ENCODE measurements at places on chromosomes 6 and 20.

DNA sequence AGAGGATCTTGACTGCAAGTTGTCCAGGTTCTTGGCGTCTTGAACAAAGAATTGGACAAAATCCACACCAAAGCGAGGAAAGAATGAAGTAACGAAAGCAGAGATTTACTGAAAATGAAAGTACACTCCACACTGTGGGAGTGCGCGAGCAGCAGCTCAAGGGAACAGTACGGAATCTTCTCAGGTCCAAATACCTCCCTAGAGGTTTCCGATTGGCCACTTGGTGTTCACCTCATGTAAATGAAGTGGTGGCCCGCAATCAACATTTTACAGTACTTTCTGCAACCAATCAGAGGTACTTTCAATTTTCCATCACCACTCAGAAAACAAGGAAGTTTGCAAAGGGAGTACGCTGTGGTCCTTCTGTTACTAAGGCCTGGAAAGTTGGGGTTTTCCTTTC lies 122.4 kb downstream of the PTPRK start:
- DNase-seq = no peak

DNA sequence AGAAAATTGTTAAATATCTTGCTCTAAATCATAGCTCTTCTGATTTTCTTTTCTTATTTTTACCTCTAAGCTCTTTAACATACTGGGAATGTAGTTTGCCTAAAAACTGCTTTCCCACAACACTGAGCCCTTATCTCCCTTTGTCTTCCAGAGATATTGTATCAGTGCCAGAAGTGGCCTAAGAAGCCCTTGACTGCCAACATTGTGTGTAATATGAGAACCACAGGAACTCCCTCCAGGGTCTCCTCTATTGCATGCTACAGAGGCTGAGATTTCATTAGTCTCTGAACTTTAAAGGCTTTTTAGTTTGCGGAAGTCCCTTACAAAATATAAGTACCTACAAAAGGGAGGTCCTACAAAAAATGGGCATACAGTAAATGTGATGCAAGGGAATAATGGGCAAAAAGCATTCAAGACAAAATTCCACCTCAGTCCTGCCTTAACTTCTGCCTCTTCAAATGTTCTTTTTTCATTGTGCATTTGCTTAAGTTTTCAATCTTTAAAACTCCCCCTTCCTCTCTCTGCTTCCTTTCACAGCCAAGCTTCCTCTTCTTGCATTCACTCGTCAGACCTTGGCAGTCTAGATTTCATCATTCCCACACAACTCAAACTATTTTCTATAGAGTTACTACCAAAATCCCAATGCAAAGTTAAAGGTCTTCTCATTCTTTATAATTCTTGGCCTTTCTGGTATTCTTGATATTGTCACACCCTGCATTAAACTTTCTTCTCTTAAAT lies 76.5 kb downstream of the ADGRG6 start:
- no peak for DNase-seq

DNA sequence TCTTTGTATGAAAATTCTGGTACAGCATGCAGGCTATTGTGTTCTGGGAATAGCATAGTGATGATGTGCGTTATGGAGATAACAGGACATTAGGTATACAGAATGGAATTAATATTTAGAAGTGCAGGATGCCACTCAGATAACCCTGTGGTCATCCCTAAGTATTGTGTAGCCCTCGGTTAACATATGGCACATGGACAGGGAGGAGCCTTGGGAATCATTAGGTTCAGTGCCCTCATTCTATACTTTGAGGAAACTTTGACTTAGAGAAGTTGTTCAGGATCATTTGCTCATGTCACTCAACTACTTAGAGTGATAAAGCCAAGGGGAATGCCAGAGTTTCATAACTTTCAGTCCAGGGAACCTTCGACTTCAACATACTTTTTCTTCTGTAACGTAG lies 185.9 kb downstream of the UST start:
- no peak for DNase-seq

DNA sequence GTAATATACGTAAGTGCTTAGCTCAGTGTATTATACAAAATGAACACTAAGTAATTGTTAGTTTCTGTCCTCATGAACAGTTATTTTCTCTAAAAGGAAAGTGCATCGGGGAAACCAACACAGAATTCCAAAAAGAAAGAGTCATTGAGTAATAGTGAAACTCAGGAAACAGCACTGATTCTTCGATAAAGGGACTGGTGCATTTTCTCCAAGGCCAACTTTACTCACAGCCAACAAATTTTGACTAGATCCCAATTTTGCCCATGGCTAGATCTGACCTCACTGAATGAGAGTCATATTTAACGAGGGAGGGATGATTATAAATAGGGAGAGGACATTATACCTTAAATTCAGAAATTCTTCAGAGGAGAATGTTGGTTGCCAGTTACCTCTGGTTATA lies 390.9 kb upstream of the NRSN1 start:
- no peak for DNase-seq

GRCh38 chr6:141598487-141598886 lies 534.2 kb upstream of the GJE1 start:
- no peak for DNase-seq

DNA sequence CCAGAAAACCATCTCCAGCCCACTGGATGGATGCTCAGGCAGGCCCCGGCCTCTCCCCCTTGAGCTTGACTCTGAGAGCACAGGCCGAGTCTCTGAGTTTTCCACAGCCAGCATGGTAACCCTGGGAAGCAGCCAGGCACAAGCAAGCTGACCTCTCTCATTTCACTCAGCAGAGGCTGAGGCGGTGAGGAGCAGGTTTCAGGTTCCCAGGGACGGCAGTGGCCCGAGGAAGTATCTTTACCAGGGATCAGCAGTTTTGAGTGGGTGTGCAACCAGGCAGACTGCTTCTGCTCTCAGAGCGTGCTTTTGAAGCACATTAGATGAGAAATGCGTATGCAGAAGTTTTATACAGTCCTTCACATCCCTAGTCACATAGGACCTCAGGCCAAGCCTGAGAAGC lies 12.6 kb downstream of the HCK start:
- DNase-seq = no peak

GRCh38 chr6:4474810-4475209 lies 301.4 kb upstream of the CDYL start:
- DNase-seq = no peak

DNA sequence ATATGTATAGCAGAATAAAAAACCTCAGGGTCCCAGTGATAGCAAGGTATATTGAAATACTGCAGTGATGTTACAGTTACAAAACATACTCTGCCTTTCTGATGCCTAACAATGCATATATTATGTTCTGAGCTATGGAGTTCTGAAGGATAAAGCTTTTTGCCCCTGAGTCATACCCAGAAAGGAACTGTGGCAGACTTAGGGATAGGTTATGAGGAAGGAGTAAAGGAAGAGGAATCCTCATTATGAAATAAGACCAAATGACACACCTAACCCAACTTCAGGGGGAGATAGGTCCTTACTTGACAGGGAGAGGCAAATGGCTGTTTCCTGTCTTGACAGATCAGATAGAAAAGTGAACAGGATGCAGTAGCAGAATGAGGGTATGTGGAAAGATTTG lies 940.6 kb upstream of the FLRT3 start:
- DNase-seq = no peak

DNA sequence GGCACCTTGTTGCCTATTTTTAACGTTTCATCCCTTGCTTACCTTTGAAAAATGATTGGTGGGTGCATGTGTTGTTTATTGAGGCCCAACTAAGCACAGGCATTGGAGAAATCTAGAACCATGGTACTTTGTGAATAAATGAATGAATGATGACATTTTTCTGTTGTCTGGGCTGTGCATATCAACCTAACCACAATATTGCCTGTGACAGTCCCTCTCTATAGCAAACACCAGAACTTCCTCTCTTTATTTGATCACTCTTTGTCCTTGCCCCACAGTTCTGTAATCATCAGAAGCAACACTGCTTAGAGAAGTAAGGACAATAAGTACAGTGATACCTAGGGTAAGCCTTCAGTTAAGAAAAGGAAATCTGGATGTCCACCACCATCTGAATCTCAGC lies 75.1 kb downstream of the TBC1D7 start:
- no peak for DNase-seq

- no peak for DNase-seq
These were observed 153.8 kb downstream of the ERMARD start for GRCh38 chr6:169905041-169905807.

GRCh38 chr6:41836660-41837052 lies 49.2 kb downstream of the TOMM6 start:
- no peak for DNase-seq

- no peak for DNase-seq
These were observed 49.1 kb downstream of the TXLNB start for GRCh38 chr6:139242457-139243240.

- no peak for DNase-seq
These were observed 70.2 kb upstream of the SLC4A11 start for GRCh38 chr20:3309226-3309625.

GRCh38 chr6:128754658-128755256 lies 128.2 kb upstream of the LAMA2 start:
- DNase-seq = no peak

DNA sequence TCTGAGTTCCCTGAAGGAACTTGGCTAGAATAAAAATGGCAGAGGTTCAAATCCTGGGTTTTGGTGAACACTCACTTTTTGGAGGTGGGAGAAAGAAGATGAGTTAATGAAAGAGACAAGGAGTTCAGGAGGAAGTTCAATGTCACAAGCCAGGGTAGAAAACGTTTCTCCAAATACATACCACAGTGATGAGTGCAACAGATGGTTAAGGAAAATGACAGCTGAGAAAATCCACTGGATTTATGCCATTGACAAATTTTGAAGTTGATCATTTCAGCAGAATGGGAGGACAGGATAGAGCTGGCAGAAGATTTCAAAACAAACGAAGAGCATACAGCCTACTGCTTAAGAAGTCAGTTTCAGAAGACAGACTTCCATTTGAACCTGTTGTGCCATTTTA lies 122.7 kb downstream of the GFRAL start:
- no peak for DNase-seq
